Astrocyte (in vitro differentiated cells and primary cell): ENCODE measurements at places on chromosomes 1 and 21.
A peak's percentile ranks its signal among the peaks of the same experiment; 100 is the strongest.

GRCh38 chr1:180026556-180026955 lies 71.9 kb downstream of the CEP350 start:
- peak; percentile 38 for DNase-seq

DNA sequence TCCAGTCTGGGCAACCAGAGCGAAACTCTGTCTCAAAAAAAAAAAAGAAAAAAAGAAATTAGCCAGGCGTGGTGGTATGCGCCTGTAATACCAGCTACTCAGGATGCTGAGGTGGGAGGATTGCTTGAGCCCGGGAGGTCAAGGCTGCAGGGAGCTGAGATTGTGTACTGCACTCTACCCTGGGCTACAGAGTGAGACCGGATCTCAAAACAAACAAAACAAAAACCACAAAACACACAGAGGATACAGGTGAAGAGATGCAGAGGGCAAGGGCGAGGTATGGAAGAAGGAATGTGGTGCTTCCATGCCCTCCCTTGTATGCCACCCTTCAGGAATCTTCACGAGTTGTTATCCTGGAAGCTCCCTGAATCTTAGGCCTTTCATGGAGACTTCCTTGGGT lies 68.5 kb downstream of the NDUFS5 start:
- no peak for DNase-seq

- peak; percentile 92 for DNase-seq
Observed at GRCh38 chr1:51664421-51665240, 47.7 kb downstream of the OSBPL9 start.

DNA sequence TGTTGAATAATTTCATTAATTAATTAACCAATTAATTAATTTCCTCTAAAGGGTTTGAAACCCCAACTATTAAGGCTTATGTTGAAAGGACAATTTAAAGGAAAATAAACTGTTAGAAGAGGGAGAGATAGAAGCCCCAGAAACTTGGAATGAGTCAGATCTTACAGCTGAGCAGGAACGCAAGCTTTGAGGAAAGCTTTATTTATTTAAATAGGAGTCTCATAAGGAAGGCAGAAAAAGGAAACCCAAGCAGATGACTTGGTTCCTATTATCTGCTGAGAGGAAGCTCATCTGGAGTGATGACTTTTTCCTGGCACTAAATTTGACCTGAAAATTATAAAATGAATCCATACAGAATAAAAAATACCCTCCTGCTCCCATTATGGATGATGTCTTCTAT lies 105.1 kb downstream of the ROR1 start:
- peak; percentile 46 for DNase-seq

- DNase-seq, result no peak
Observed at GRCh38 chr1:153613406-153613805, 469 bp upstream of the S100A16 start.

- no peak for DNase-seq
Observed at GRCh38 chr1:48608882-48609281, 136.9 kb upstream of the SPATA6 start.

- DNase-seq, result no peak
Observed at GRCh38 chr1:3590139-3590763, 21.1 kb downstream of the MEGF6 start.

DNA sequence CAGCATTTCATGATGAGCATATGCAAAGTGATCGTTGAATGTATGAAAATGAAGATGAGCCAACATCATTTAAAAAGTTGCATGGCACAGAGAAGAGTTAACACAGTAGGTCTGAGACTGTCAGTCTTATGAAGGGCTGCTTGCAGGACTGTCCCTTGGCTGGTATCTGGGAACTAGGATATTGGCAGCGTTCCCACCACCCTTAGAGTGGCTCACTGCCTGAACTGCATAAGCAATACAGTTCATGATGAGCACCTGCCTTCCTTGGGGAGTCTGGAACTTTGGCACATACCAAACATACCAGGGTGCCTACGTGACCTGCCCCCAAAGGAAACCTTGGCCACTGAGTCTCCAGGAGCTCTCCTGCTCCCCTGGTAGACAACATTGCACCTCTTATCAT lies 161.8 kb downstream of the DSCAM start:
- DNase-seq, result no peak

GRCh38 chr1:117583247-117583646 lies 22.6 kb upstream of the TENT5C start:
- no peak for DNase-seq

GRCh38 chr21:31887391-31887841 lies 14.6 kb downstream of the HUNK start:
- no peak for DNase-seq

DNA sequence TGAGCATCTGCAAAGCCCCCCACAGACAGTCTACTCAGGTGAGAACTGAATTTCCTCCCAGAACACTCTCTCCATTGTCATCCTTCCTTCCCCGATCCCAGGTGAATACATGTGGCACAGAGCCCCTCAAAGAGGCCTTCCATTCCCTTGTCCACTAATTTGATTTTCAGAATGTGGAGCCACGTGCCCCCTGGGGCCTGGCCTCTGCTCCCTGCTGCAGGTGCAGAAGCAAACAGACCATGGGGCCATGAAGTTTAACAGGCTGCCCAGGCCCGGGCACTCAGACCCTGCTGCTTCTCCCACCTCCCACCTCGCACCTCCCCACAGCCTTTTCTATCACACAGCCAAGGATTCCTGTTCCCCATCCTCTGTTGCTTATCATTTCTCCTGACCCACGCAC lies 243.8 kb upstream of the RAB4A start:
- DNase-seq, result no peak

- DNase-seq, result peak; percentile 38
Observed at GRCh38 chr1:165367375-165367993, 11.0 kb upstream of the LMX1A start.

DNA sequence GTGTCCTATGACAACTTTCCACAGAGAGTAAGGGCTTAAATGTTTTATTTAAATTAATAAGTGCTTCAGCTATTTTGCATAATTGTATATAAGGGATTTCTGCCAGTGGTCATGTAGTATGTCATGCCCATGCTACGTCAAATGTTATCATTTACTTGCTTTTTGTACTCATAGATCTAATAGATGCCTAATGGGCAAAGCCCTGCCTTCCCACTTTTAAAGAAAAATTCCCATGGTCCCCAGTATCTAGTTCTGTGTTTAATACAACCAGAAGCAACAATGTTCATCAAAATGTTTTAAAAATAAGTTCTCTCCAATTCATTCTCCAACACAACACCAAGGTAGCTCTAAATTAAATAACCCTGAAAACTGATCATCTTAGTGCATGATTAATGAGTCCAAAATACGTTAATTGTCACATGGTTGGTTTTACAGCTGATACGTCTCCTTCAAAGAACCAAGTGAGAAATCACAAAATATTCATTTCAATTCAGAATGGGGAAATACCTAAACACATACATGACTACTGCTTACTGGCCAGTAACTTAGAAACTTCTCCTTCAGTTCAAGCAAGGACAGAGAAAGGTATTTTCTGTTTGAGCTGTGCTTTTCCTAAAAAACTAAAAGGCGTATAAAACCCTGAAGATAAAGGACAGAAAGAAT lies 49.1 kb upstream of the SDC3 start:
- DNase-seq, result no peak

DNA sequence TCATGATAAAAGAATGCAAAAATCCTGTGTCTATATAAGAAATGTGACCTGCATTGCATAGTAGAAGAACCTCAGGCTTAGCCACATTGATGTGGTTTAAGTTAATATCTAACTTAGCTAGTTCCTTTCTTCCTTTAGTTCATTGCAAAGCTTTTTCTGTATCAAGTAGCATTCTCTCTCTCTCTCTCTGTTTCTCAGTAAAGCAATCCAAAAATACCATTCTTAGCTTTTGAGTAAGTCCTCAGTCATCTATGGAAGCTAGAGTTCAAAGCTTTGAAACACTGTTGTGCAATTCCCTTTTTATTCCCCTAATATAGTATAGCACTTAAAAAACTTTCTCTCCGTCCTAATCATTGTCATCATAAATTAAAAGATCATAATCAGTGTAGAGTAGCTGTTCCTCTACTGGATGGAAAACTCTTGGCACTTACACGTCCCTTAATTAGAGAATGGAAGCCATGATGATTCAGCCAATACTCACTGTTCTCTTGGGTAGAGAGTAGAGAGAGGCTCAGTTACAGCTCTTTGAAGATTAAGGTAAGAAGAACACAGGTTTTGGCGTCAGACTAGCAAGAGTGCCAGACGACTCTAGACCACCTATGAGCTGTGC lies 350.3 kb upstream of the LYPLAL1 start:
- peak; percentile 98 for DNase-seq

GRCh38 chr21:34827445-34828235 lies 158.8 kb downstream of the CLIC6 start:
- no peak for DNase-seq

- DNase-seq, result no peak
Observed at GRCh38 chr1:14111121-14111520, 411.1 kb downstream of the PRDM2 start.

GRCh38 chr21:46308431-46308830 lies 15.2 kb downstream of the C21orf58 start:
- DNase-seq, result no peak

- no peak for DNase-seq
Observed at GRCh38 chr1:30368651-30369240, 354.6 kb downstream of the MATN1 start.

GRCh38 chr1:222987674-222988076 lies 155.4 kb downstream of the TLR5 start:
- no peak for DNase-seq

DNA sequence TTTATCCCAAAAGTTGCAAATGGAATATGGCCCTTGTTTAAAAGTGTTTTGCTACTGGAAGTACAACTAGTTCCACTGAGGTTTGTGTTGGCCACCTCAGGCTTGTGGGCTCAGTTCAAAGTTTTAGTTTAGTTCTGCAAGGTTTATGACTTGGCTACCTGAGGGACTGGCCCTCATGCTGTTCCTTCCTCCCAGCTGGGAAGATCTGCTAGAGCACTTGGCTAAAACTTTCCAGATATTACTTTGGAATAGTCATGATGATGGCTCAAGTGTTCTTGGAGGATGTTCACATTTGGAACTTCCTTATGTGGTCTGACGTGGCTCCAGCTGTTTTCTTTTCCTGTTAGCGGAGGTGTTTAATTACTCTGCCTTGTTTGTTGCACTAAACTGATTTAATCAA lies 110.2 kb upstream of the IVNS1ABP start:
- no peak for DNase-seq

DNA sequence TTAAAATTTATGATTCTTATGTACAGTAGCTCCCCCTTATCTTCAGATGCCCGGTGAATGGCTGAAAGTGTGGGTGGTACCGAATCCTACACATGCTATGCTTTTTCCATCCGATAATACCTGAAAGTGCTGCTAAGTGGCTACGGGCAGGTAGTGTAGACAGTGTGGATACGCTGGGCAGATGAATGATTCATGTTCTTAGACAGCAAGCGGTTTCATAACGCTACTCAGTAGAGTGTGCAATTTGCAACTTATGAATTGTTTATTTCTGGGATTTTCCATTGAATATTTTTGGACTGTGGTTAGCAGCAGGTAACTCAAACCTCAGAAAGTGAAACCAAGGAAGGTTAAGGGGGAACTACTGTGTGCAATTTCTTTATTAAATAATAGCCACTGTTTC lies 7.5 kb downstream of the PCP4 start:
- no peak for DNase-seq

- DNase-seq, result no peak
Observed at GRCh38 chr1:152983234-152983633, 647 bp upstream of the SPRR1A start.

DNA sequence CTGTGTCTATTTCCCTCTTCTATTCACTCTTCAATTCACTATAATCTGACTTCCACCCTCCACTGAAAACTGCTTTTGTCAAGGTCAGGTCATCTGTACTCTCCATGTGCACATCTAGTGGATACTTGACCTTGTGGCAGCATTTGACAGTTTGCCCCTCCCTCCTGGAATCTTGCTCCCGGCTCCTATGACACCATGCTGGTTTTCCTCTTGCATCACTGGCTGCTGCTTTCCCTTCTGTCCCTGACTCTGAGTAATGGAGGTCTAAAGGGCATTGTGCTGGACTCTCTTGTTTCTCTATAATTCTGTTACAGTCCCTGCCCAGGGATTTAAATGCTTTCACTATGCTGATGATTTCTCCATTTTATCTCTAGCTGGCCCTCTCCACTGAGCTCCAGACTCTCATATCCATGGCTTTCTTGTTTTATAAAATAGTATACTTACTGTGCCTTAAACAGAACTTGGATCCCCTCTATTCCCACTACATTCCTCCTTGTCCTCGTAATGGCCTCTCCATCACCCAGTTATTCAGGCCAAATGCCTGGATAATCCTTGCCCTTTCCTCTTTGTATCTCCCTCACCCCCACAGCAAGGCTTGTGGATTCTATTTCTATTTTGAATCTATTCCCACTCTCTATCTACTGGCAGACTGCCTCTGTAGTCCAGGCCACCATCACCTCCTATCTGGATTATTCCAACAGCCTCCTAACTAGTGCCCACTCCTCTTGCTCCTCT lies 36.8 kb upstream of the PODN start:
- peak; percentile 70 for DNase-seq

DNA sequence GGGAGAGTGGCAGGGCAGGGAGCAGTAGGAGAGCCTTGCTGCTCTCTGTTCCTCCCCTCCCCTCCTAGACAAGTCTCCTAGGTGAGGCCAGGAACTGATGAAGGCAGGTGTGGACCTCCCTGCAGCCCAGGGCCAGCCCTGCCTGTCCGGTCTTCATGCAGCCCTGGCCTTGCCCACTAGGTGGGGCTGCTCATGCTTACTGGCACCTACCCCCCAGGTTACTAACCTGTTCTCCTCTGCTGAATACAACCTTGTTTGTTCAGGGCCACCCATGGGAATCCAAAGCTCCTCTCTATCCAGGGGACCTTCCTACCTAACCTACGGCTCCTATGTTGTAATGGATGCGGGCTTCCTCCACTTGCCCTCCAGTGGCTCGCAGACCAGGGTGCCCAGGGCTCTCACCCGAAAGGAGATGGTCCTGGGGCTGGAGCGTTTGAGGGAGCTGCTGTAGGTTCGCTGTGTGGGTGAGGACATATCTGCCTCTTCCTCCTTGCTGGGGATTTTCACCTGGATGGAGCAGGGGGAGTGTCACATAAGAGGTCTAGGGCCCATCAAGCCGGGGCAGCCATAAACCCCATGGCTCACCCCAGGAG lies 7.9 kb upstream of the TNNT2 start:
- DNase-seq, result no peak

GRCh38 chr1:243731301-243731891 lies 118.6 kb downstream of the AKT3 start:
- DNase-seq, result peak; percentile 82

DNA sequence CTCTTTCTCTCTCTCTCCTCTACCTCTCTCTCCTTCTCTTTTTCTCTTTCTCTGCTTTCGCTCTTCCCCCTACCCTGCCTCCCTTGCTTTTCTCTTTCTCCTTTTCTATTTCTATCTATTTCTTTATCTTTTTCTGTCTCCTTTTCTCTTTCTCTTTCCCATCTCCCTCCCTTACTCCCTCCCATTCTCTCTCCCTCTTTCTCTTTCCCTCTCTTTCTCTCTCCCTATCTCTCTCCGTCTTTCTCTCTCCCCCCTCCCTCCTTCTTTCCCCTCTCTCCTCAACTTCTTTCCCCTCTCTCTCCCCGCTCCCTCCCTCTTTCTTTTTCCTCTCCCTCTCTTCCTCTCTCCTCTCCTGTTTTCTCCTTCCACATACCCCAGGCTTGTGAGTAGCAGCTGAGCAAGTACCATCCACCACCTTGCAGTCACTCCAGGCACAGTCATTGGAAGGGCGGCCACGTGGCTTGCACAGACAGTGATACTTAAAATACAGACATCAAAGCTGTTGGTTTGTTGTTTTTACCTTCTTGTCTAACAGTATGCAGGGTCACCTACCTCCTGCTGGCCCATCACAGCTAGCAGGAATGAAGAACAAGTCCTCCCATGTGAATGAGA lies 209.1 kb upstream of the COA6 start:
- no peak for DNase-seq

- no peak for DNase-seq
Observed at GRCh38 chr1:119391749-119392148, 23.2 kb downstream of the HAO2 start.
